IMR-90 (cell line): ENCODE measurements at places on chromosomes 4 and X. TPM values are rescaled to one million over a fixed set of nuclear protein-coding genes. Genes with fewer than 3 reads are reported as not detected.

ELOVL6 gene
- 17.5 and 19.0 TPM in 2 replicates for total RNA-seq

GPR78 gene
- under 0.01 TPM in 2 replicates for total RNA-seq

TLR10 gene
- total RNA-seq: not detected in 2 replicates

FHIP1A gene
- total RNA-seq: under 0.01 and 0.18 TPM in 2 replicates

ESX1 gene
- total RNA-seq: not detected in 2 replicates

CFAP99 gene
- not detected in 2 replicates for total RNA-seq

DNAAF6 gene
- total RNA-seq: not detected in 2 replicates

HSPA4L gene
- 2.3 and 3.9 TPM in 2 replicates for total RNA-seq

DUSP9 gene
- under 0.01 TPM in 2 replicates for total RNA-seq

CRLF2 gene
- total RNA-seq: not detected in 2 replicates

GATA1 gene
- total RNA-seq: not detected in 2 replicates

PWWP3B gene
- not detected in 2 replicates for total RNA-seq

RASSF6 gene
- total RNA-seq: not detected in 2 replicates

TLR7 gene
- not detected in 2 replicates for total RNA-seq

PRR27 gene
- not detected in 2 replicates for total RNA-seq

TMEM31 gene
- not detected in 2 replicates for total RNA-seq

MAGEB1 gene
- total RNA-seq: not detected in 2 replicates

ATP2B3 gene
- under 0.01 TPM in 1 of 2 replicates, not detected in the other for total RNA-seq

SERPINA7 gene
- not detected in 2 replicates for total RNA-seq

SERTM2 gene
- total RNA-seq: under 0.01 TPM in 2 replicates

ITM2A gene
- not detected in 2 replicates for total RNA-seq

MTHFD2L gene
- total RNA-seq: 4.3 and 9.2 TPM in 2 replicates

ARX gene
- not detected in 2 replicates for total RNA-seq

AFF2 gene
- total RNA-seq: 0.72 and 0.83 TPM in 2 replicates

HAND2 gene
- total RNA-seq: 0.36 and 0.56 TPM in 2 replicates

PHOX2B gene
- not detected in 2 replicates for total RNA-seq

NHSL2 gene
- total RNA-seq: 0.72 and 0.83 TPM in 2 replicates

RAB33B gene
- 7.3 and 11.4 TPM in 2 replicates for total RNA-seq

TTC29 gene
- total RNA-seq: under 0.01 TPM in 1 of 2 replicates, not detected in the other

ODAM gene
- not detected in 2 replicates for total RNA-seq

FAM47A gene
- not detected in 2 replicates for total RNA-seq
